ENCODE measurements at places on chromosomes 3 and 15.

DNA sequence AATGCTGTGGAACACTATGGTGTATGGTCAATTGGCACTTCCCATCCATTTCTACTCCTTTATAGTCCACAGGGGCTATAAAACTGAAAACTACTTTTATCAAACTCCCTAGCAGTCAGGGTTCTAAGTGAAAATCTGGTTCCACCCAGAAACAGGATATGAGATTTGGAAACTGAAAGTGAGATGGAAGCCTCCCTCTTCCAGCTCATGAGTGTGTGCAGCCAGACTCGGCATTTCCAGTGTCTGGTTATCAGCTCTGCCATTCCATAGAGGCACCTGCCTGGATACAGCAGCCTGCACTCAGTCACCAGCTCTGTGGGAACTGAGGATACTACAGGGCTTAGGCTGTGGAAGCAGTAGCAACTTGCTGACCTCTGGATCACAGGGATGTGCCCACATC is 14.7 kb upstream of the PLA2G4F start:
- DNase-seq, result no peak

DNA sequence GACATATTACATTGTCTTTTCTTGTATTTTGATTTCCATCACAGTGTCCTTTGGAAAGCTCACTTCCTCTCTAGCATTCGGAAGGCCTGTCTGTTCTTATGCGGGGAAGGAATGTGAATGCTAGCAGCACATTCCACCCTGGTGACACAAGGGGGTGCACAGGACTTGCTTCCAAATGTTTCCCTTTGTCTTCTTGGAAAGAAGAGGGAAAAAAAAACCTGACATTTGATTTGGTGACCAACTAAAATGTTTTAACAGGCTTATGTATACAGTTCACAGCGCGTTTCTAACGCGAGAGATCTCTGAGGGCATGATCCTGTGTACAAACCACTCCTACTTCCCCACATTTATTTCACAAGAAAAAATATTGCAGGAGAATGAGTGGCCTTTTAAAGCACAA is 107.6 kb upstream of the FXR1 start:
- no peak for DNase-seq

GRCh38 chr3:6571448-6571847 is 289.5 kb upstream of the GRM7 start:
- DNase-seq, result peak; percentile 54

DNA sequence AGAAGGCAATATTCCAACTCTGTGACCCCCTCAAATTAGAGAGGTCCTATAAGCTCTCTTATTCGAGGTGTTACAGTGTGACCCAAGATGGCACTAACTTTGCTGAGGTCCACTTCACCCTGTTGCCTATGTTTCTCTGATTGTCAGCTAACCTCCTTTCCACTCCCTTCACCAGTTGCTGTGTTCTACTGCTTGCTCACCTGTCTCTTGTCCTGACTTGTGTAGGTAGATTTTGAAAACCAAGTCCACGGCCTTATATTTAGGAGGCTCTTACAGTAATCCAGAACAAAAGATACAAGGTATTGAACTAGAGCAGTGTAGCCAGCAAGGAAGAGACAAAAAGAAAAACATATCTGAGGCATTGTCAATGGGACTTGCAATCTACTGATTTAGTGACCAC is 20.1 kb upstream of the GSK3B start:
- no peak for DNase-seq

- no peak for DNase-seq
Observed at GRCh38 chr15:77349666-77350065, 70.2 kb downstream of the PEAK1 start.

GRCh38 chr3:59659755-59660154 is 609.9 kb upstream of the CFAP20DC start:
- DNase-seq, result no peak

DNA sequence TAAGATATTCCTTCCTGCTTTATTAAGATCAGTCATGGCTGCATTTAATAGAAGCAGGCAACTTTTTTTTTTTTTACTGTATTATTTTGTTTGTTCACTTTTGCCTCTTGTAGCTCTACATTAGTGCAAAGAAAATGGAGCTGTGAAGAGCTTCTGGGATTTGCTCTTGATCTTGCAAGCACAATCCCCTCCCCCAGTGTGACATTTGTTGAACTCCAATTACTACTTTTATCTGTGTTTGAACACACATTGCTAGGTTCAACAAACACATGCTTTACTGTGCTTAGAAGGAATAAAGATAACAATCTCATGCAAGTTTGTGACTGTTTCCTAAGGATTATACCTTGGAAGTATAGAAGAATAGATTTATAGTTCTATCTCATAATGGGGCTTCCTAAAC is 648.8 kb downstream of the NLGN1 start:
- no peak for DNase-seq

DNA sequence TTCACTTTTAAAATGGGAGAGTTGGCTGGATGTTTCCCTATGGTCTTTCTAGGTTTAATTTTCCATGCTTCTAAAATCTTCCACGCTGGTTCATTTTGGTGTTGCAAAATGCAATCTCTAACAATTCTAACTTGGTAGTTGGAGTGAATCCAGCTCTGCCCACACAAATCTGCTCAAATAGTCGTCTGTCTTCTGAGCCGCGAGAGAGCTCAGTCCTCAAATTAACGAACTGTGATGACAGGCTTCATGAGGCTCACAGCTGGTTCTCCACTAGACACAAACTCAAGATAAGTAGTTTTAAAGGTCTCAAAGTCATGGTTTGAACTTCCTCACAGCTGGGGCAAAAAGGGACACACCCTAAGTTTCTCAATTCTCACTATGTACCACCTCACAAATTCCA is 178.6 kb upstream of the LYSMD4 start:
- DNase-seq, result no peak

DNA sequence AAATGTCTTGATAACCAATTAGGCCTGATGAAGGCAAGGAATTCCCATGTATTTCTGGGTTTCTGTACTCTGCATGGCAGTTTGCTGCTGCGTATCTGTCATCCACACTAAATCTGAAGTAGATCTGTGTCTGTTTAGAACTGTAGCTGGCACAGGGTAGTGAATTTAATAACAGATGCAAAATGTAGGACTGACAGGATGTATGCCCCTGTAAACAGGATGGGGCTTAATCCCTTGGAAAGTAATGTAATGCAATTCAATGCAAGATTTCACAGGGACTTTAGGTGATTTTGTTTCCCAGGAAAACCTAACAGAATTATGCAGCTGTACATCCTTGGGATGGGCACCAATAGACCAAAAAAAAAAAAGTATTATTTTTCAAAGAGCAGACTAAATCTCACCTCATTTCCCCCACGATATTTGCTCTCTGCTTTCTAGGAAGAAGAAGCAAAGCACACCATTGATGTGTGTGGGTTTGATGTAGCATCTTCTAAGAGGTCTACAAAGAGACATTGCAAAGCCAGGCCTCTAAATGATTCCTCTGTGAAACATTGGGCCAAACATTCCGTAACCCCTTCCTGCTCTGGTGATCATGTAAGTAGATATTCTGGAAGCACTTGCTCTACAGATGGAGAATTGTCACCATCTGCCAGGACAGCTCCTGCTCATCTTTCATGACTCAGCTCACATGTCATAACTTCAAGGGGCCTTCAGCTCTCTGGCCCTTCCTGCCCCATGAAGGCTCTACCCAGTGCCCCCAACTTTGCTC is 464.3 kb upstream of the RGMA start:
- no peak for DNase-seq

DNA sequence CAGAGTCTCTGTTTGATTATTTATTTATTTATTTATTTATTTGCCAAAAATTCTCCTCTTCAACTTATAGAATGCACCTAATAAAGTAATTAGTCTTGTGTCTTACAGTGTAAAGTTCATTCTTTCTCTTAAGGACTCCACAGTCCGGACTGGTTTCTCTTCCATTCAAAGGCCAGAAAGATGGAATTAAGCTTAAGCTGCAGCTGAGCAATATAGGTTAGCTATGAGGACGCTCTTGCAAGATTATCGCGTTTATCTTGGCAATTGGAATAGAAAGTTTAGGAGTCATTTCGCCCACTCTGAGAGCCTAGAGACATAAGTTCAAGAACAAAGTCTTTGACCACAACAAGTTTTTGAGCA is 15.0 kb downstream of the TAGLN3 start:
- DNase-seq, result no peak

- DNase-seq, result no peak
Observed at GRCh38 chr15:60844511-60845174, 365.7 kb upstream of the ICE2 start.

DNA sequence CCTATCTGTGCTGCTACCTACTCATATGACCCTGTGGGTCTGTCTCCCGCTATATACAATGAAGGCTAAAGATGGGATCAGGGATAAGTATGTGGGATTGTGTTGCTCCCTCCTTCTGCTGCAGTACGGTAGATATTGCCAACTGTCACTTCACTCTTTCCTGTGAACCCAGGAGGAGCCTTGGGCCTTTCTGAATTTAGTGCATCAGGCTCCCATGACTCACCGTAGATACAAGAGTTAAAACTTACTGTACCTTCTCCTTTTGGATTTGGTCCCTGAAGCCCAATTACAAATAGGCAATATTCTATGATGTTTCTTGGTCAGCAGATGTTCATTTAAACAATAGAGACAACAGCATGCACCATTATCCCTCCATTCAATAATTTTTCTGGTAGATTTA is 27.4 kb downstream of the MITF start:
- no peak for DNase-seq

DNA sequence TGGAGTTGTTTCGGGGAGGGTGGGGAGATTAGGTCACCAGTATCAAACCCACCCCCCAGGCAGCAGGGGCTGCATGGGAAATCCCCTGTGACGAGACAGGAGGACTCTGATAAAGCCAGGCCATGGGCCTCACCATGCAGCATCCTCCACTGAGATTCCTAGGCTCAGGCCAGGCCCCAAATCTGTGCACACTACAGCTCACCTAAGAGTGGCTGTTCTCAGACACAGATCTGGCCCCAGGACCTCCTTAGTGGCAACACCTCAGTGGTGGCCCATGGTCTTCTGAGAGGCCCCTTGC is 29.0 kb downstream of the PXYLP1 start:
- no peak for DNase-seq

- no peak for DNase-seq
Observed at GRCh38 chr15:78272316-78272715, 8.0 kb downstream of the DNAJA4 start.

DNA sequence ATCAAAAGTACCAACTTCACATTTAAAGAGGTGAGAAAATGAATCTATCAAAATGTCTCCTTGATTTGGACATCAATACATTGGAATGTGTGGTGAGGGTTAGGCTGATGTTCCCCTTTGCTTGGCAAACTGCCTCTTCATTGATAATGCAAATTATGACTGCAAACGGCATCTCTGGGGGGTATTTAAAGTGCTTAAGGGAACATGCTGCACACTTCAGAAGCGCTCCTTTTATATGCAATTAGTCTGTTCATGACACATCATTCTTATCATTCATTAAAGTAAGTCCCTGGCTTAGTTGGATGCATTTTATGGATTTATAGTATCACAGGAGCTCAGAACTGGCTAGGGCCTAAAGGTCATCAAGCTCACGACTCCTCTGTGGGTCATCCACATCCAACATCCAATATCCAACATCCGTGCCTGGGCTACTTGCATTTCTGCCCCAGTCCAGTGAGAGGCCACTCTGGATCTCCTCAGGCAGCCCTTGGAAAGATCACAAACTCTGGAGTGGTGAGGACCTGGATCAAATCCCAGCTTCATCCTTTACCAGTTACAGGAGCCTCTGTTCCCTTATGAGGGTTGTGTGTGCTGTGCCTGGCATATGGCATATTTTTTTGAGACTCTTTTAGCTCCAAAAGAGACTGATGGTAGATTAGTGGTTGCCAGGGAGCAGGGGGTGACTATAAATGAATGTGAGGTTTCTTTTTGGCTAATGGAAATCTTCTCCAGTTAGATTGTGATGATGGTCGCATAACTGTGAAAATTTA is 136.8 kb upstream of the FOXB1 start:
- no peak for DNase-seq

GRCh38 chr3:124034016-124034843 is 42.3 kb upstream of the ROPN1 start:
- no peak for DNase-seq

GRCh38 chr15:81386947-81387346 is 12.9 kb upstream of the TMC3 start:
- DNase-seq, result no peak

DNA sequence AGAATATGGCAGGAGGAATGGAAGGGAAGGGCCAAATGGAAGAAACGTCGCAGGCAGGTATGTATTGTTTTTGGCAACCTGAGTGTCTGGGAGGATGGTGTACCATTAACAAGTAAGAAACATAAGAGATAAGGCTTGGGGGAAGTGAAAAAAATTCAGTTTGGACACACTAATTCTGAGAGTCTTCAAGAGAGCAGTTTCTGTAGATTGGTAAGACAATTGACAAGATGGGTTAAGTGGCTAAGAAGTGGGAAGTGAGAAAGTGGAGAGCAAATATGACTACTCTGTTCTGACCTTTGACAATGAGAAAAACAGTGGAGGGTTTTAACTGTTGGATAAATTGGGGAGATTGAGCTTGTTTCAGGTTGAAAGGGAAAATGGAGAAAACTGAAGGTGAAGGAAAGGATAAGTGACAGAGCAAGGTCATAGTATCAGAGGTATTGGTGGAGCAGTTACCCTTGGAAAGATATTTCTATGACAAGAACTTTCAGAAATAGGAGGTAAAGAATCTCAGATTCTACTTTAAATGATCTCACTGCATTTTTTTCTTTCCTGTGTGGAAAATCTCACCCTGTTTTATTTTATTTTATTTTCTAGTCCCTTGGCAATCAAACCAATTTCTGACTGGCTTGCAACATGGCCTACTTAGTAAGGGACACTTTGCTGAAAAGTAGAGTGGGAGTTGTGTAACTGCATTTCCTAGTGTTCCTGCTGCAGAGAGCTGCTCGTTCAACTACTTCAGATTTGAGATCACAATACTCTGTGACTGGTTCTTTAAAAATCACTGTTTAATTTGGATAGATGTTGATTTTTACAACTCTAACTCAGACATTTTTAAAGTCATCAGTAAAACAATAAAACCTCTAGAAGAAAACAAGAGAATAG is 23.1 kb upstream of the GABPB1 start:
- DNase-seq, result no peak

DNA sequence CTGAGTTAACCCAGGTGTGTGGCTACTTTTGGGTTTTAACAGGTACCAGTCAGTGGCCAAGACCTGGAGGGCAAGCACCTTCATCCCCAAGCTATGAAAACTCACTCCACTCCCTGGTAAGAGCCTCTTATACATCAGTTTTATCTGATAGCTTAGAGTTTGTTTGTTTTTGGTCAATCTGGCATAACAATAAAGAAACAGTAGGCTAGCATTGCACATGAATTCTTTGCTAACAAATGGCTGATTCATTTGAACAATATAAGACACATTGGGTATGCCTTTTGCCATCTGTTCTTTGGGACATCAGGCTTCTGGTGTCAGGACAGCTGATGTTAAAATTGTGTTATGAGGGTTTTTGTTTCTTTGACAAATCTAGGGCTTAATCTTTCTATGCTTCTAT is 125.0 kb upstream of the CGNL1 start:
- no peak for DNase-seq

DNA sequence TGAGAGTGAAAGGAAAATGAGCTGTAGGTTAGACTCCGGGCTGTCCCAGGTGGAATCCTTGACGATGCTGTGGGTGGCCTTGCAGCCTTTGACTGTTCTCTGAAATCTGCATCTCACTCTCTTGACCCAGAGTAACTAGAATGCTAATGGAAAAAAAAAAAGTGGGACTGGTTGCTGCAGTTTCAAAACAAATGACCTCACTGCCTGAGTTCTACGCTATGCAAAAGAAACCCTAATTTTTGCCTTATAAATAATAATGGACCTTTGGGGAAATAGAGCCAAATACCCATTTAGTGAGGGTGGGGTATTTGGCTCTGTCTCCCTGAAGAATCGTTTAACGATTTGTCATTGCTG is 309.7 kb upstream of the C2CD4B start:
- no peak for DNase-seq

- DNase-seq, result no peak
Observed at GRCh38 chr3:50470658-50471057, 32.8 kb downstream of the CACNA2D2 start.
